ENCODE measurements at places on chromosomes 1 and 21.

GRCh38 chr21:35503671-35504070 lies 454.6 kb upstream of the RUNX1 start:
- no peak for DNase-seq

DNA sequence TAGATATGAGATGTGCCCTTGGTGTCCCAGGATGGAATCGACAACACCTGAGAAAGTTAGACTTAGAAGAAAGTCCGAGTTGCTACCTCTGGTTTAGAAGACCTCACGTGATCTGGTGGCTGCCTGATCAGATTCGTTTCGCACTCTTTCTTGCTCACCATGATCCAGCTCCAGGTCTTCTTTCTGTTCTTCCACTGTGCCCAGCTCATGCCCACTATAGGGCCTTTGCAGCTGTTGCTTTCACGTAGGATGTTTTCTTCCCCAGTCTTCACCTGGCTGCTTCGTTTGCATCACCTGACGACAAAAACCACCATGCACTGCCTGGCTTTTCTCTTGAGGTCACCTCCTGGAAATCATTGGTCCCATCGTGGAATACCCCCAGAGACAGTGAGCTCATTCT lies 311.1 kb downstream of the PRDM2 start:
- no peak for DNase-seq

DNA sequence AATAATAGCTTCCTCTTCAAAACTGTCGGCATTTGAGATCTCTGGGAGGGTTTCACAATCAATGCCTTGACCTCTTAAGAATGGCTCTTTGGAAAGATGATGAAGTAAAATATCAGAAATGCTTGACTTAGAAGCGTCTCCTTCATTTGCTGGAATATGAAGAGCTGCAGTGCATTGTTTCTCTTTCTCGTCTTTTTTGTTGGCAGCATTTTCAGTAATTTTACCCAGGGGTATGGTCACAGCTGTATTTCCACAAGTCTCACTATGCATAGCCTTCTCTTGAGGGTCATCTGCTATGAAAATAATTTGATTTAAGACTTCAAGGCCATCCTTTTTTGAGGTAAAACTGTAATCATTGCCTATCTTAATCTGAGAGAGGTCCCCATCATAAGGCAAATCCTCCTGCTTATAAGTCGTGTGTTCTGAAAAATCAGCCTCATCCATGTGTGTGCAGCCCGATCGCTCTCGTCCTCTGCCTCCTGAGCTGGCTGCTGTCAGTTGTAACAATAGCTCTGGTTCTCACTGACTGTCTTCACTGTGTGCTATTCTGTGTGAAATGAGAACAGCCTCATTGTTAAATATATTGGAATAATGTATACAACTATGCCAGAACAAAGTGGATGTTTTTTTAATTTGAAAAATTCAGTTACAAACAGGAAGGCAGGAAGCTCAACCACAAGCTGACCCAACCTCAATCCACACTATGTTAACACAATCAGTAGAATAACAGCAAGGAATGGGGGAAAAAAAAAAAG lies 4.5 kb downstream of the AKNAD1 start:
- no peak for DNase-seq

DNA sequence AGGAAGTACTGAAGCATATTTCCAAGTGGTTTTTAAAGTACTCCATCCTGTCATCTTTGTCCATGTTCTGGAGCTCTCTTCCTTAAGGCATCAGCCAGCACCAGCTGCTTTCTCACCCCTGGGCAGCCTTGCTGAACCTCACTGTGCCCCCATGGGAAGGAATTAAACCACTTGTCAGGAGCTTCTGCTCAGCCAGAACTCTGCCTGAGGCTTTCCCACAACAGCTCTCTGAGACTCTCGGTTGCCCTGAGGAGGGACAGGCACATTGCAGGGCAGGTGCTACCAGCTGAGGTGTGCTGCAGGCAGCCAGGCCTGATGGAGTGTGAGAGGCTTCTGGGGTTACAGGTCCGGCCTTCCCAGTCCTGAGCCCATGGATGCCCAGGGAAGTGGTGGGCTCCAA lies 30.9 kb downstream of the FAM163A start:
- DNase-seq: no peak

DNA sequence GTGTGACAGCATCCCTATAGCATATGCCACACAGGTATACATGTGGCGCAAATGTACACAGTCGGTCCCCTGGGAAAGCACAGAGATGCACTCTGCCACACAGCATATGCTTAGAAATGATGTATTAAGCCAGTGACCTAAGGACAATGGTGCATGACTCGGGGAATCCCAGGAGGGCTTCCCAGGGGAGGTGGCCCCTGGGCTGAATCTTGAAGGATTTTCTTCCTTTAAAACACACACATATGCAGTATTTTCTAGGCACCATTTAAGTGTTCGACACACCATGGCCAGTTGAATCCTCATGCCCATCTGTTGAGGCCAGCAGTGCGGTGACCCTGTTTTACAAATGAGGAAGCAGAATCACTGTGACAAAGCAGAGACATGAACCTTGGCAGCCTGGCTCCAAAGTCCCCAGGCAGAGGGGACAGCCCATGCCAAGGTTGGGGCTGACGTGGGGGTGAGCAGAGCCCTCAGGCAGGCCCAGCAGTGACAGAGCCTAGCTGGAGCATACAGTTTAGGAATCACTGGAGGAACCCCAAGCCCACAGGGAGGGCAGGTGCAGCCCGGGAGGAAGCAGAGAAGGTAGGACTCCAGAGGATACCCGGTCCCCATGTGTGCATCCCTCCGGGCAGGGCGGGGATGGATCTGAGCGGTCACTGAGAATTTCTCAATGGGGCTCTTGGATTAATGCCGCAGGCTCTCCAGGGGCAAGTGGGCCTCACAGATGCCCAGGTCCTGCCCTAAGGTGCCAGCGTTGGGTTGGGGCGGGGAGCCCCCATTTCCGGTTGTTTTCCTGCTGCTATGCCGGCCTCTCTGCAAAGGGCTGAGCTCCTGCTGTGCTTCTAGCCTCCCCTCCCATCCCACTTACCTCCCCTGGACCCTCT lies 28.4 kb downstream of the WNT3A start:
- no peak for DNase-seq

Measured in GM20000 (cell line).